ENCODE measurements at places on chromosomes 2 and 18.

- DNase-seq: no peak
These were observed 41.0 kb downstream of the FHOD3 start for GRCh38 chr18:36338403-36338933.

- no peak for DNase-seq
These were observed 29.4 kb upstream of the FN1 start for GRCh38 chr2:215465256-215465655.

DNA sequence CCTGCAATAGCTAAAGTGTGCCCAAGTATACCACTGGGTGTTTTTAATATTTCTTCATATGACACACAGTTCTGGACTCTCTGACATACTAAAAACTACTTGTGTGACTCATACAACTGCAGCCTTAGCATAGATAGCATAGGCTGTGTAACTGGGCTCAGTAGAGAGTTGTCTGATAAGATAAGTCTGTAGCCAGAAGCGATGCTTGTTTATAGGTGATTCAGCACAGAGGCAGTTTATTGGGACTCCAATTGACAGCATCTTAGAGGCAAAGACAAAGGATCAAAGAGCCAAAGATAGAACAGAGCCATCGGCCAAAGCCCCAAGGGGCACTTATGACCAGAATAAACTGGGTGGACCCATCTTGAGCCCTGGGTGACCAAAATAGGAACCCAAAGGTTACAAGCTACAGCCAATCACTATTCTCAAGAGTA is 42.3 kb downstream of the AAK1 start:
- DNase-seq: no peak

DNA sequence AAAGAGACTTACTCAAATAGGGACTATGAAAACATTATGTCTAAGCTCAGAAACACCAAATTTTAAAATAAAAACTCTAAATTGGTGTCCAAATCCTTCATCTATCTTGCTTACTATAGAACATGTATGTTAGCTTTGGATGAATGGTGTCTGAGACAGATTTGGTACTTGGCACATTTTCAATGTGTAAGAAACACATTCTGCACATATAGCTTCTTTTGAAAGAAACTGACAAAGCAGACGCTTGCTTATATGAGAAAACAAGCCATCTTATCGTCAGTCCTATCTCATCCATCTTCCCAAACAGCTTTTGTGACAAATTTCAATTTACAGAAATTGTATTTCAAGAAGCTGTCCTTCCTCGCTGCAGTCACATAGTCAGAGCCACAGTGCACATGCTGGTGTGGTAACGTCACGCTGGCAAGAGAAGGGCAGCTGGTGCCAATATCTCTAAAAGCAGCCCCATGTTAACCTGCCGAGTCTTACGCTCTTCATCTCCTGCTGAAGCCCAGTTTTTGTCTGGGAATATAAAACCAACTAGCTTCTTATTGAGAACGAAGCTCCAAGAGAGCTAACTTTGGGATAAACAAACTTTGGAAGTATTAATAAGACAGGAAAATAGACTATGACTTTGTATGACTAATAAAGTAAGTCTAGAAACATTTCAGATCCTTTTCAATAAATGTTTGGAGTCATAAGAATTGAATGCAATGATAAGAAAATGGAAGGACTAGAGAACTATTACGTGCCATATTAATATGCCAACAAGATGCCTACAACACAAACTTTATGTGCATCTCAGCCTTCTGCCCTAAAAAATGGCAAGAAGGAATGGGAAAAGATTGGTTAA is 74.9 kb upstream of the TFCP2L1 start:
- DNase-seq: no peak

DNA sequence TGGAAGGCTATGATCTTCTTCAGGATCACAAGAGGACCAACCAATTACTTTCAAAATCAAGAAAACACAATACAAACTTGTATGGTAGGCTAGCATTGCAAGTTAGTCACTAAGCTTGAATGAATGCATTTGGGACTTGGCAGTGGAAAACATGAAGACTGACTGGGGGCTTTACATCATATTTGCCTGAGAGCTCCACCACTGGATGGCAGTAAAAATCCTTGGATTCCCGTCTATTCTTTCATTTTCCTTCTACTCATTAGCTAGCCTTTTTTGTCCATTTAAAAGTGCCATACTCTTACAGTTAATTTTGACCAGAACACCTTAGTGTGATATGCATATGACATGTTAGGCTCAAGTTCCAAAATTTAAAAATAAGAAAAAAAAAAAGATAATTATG is 63.5 kb upstream of the RASGRP3 start:
- DNase-seq: no peak

- DNase-seq: no peak
These were observed 304.2 kb downstream of the CYP26B1 start for GRCh38 chr2:71843391-71843850.
